ENCODE measurements at places on chromosomes 1 and 21.

GRCh38 chr1:67348586-67349252 is 41.0 kb downstream of the IL12RB2 start:
- no peak for DNase-seq

GRCh38 chr1:182633031-182633430 is 28.8 kb upstream of the RGS16 start:
- DNase-seq = no peak

DNA sequence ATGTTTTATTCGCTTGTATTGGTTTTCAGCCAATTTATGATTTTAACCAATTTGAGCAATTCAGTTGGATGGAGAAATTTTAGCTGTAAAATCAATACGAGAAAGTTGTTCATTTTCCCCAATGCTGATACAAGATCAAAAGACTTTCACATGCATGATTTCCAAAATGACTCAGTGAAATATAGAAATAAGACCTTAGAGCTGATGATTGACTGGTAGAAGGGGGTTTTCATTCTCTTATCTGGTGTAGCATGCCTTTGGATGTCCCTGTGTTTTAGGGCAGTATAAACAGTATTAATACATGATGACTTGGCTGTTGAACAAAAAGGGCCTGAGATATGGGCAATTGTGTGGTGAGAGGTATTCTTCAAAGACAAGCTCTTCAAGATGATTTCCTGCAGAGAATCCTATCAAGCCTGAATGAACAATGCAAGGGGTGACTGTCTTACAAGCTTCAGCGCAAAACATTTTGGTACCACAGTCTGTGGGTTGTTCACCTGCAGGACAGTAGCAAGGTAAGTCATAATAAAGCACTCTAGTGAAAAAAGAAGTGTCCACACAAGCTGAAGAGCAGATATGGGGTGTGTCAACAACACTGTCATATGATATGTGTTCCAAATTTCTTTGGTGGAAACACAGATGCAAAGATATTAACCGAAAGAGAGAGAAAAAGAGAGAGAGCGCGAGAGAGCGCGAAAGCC is 156.2 kb downstream of the TNFSF18 start:
- DNase-seq = no peak

GRCh38 chr1:83531521-83532309 is 467.2 kb downstream of the TTLL7 start:
- no peak for DNase-seq

DNA sequence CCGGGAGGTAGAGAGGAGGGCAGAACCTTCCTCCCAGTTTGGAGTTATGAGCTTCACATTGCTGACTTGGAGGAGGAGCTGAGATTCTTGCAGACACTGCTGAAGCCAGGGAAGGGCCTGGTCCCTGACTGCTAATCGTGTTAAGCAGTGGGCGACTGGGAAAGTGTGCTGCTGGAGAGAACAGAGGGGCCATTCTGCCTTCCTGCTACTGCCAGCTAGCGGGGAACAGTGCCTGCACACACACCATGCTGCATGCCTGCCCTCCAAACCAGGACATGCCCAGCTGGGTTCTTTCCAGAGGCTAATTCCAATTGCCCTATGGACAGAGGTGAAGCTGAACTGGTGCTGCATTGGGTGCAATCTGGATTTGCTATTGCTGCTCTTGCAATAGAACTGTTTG is 281.4 kb downstream of the AJAP1 start:
- DNase-seq = no peak

DNA sequence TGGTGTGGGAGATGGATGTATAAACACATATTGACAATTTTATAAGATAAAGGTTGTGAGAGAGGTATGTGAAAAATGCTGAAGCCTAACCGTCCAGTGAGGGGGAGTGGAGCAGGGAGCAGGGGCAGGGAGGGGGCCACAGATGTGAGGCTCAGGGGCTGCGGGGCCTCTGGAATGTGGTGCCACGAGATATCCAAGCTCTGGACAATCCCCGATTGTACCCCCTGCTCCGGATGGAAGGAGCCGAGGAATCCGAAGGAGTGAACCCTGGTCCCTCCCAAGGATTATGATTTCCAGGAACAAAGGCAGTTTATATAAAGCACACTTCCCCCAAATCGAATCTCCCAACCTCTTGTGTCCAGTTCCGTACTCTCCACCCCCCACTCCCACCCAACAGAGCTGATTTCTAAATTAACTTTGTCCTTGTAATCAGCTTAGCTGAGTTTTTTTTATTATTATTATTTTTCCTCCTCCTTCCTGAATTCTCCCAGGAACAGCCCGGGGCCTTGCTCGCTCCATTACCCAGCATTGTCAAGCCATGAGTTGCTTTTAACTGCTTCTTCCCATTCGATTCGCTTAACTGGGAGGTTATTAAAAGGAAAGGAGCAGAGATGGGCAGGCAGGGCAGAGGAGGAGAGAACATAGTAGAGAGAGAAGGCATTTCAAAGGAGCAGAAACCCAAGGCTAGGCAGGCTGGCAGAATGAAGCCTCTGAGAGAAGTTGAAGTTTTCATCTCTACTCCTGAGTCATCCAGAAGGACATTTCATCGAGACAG is 9.4 kb downstream of the KIRREL1 start:
- no peak for DNase-seq

- DNase-seq = no peak
Measured at GRCh38 chr1:209628618-209629299, 23.5 kb downstream of the LAMB3 start.

All from renal cortex interstitium (tissue), 15 donors.